ENCODE measurements at places on chromosomes 2 and 18. TPM values are rescaled to one million over a fixed set of nuclear protein-coding genes. Genes with fewer than 3 reads are reported as not detected.

DNA sequence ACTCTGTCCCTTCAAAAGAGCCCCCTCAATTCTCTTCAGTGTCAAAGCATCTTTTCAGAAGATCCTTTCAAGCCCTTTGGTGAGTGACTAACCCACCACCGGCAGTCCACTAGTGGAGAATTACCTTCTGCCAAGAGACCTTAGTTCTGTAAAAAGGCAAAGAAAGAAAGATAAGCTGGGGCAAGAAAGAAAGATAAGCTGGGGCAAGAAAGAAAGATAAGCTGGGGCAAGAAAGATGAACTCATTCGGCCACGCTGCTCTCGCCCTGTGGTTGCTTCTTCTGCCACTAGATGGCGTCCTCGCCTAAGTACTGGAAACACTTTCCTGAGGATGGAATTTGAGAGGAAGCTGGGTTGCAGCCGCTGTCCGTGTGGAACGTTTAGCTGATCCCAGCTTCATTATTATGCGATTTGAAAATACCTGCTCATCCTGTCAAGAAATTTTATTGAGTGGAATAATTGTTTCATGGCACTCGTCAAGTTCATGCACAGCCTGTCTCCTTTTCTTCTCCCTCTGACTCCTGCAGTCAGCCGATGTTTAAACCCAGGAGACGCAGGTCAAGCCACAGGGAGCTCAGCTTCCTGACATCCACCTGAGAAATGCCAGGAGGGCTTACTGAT lies 17.3 kb upstream of the ANXA4 start:
- peak; percentile 97 for DNase-seq

DNA sequence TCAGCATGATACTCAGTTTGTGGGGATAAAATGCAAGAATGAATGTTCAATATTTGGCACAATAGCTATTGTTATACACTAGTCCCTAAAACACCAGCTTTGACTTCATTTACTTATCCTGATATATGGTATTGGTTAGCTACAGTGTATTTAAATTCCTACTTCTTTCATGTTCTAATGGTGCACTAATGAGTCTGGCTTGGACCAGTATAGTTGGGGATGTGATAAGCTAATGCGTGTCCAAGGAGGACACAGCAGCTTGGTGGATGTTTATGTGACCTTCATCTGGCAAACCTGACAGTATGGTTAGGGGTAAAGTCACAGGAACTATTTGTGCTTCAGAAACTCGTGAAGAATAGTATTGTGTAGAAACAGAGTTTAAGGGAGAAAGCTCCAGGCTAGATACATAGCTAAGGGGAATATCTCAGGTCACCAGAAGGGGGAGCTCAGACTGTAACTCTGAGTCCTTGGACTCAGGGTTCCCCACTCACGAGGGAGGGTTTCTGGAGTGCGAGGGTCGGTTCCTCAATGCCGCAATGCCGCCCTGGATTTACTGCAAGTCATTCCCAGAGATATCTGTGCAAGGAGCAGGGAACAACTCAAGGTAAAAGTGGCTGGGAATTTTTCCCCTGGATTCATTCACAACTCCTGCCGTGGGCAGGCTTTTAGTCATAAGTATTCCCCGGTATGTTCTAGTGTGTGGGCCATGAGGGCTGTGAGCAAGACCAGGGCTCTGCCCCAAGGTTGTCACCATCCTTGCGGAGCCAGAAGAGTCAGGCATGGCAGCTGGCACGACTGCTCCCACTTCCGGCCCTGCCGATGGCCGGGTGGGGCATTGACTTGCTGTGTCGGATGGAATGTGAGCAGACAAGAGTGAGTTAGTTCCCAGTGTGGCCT lies 14.5 kb downstream of the IL1R2 start:
- peak; percentile 67 for DNase-seq

DNA sequence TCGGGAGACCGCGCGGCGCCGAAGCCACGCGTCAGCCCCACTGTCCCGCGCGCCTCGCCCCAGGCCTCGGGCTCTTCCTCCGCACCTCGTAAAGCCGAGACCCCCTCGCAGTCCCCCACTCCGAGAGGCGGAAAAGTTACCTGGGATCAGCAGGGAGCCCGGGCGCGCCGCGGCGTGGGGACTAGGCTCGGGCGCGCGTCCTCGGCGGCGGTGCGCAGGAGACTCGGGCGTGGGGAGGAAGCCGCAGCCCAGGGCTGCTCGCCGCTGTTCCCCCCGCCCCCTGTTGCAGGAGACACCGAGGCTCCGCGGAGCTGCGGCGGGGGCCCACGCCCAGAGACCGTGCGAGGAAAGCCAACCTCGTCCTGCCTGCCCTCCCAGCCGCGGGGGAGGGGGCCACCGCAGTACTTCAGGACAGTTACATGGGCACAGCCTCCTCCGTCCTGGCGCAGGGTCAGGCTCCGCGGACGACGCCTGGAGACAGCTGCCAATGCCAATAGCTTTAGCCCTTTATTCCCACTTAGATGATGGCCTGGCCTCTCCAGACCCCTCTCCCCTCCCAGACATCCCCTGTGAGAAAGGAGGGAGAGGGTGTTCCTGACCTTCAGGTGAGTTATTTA lies at the start of gene EPB41L3:
Gene EPB41L3, minus strand, starts transcription at position 225 of the 617 bp plus-strand sequence. CDS start 54,814 bp downstream, outside the sequence.
- DNase-seq: no peak

DNA sequence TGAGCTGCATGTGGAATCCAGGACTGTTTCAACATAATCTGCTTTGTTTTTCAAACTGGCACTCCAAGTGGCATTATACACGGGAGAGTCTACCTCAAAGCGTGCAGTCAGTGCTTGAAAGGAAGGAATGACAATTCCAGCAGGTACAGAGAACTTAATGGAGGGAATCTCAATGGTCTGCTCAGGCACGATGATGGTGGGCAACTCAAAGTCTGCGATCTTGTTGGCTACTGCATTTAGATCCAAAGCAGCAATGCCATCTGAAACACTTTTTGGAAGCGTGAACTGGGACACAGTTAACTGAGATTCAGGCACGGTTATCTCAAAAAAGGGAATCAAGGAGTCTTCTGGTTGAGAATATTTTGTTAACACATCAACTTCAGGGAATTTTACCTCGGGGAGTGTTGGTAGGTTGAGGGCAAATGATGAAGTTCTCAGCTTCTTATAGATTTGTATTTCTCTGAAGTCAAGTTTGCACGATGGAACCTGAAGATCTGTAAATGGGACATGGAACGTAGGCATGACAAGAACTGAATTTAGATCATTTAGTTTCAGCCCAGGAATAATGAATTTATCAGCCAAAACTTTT lies 38.7 kb downstream of the APOB start:
- no peak for DNase-seq

KCNK3 gene
- total RNA-seq: 0.30 TPM

- DNase-seq: no peak
Measured at GRCh38 chr18:34609986-34610648, 100.0 kb upstream of the DTNA start.

DNA sequence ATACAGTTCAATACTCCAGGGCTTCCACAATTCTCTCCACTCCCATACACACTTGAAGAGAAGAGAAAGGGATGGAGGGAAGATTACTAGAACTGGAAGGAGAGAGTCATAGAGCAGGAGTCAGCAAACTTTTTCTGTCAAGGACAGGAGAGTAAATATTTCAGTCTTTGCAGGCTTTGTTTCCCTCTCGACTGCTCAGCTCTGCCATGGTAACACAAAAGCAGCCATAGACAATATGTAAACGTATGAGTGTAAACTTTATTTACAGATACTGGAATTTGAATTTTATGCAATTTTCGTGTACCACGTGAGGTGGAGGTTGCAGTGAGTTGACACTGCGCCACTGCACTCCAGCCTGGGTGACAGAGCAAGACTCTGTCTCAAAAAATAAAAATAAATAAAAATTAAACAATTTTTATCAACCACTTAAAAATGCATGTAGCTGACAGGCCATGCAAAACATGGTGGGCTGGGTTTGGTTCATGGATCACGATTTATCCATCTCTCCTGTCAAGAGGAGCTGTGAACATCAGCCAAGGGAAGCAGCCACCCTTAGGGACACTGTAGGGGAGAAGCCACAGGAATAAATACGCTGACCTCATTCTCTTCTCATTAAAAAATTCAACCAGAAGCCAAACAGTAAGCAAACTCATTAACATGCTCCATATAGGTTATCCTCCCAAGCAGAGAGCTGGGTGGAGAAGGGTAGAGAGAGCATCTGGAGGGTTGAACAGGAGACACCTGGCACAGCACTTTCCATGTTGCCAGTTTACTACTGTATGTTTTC lies 266.4 kb upstream of the FN1 start:
- no peak for DNase-seq

DNA sequence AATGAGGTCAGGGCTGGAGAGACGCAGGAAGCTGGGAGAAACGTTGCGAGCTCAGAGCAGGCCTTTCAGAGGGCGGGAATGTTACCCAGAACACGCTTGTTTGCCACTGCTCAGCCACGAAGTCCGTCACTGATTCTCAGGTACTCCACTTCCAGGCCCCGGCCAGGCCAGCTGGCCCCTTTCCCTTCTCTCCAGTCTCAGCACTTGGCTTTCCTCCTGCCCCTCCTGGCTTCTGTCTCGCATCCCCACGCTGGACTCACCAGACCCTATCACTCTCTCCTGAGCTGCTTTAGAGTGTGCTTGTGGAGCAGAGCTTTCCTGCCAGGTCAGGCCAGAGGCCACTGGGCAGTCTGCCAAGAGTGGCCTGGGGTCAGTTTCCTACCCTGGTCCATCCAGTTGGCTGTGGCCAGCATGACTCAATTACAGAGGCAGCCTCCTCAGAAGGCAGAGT lies 151.4 kb downstream of the TWIST2 start:
- no peak for DNase-seq

DNA sequence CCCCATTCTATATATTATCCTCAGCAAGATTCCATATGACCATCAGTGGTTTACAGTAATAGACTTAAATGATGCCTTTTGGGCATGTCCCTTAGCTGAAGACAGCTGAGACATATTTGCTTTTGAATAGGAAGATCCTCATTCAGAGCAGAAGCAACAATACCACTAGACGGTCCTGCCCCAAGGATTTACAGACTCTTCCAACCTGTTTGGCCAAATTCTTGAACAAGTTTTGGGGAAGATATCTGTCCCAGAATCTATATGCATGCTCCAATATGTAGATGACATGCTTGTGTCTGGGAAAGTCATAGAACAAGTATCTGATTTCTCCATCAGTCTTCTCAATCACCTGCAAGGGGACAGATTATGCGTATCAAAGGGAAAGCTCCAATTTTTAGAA lies 137.1 kb upstream of the RMP24 start:
- DNase-seq: no peak

SRD5A2 gene
- not detected for total RNA-seq

- DNase-seq: no peak
Measured at GRCh38 chr2:99753505-99753904, 263.7 kb upstream of the REV1 start.

DNA sequence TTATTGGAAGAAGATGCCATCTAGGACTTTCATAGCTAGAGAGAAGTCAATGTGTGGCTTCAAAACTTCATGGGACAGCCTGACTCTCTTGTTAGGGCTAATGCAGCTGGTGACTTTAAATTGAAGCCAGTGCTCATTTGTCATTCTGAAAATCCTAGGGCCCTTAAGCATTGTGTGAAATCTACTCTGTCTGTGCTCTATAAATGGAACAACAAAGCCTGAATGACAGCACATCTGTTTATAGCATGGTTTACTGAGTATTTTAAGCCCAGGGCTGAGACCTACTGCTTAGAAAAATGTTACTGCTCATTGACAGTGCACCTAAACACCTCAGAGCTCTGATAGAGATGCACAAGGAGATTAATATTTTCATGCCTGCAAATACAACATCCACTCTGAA lies 30.8 kb downstream of the ZNF892 start:
- no peak for DNase-seq

DNA sequence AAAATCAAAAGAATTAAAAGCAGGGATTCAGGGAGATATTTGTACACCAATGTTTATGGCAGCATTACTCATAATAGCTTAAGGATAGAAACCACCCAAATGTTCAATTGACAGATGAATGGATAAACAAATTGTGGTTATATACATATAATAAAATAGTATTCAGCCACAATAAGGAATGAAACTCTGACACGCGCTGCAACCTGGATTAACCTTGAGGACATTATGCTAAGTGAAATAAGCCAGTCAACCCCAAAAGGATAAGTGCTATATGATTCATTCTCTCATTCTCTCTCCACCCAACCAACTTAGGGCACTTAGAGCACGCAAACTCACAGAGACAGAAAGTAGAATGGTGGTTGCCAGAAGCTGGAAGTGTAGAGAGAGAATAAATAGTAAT lies 216.8 kb upstream of the SLC14A2 start:
- no peak for DNase-seq

CHMP1B gene
- 43.2 TPM for total RNA-seq

- DNase-seq: no peak
Measured at GRCh38 chr2:123051136-123051535, 974.0 kb upstream of the CNTNAP5 start.

DNA sequence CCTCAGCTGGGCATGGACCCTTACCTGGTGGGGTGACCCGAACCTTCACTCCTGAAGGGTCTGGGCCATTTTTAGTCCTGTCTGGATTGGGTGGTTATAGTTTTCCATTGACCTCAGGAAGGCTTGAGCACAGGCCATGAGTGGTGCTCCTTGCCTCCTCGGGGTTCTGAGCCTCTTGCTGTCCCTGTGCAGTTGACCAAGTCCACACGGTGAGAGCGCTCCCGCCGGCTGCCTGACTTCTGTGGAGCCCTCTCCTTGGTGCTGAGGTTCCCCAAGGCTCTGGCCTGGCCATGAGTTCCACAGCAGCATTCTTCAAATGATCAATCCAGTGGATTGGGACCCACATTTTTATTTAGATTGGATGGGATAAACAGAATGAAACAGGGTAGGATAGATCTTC lies 159.5 kb downstream of the SEPTIN10 start:
- DNase-seq: no peak

DNA sequence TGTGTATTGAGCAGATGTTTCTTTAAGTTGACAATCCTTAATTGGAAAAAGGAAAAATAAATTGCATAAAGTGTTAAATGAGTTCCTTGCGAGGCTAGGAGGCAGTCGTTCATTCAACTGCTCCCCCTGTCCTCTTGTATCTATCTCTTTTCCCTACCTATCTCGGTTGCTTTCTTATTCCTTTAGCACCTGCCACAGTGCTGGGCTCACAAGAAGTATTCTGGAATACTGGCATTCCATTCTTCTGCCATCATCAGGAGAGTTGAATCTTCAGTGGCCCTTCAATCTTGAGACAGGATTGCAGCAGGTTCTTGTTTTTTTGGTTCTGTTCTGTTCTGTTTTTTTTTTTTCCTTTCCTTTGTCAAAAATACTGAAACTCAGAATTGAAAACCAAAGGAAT lies 143.1 kb upstream of the AQP4 start:
- DNase-seq: no peak

GRCh38 chr2:24818721-24819167 lies 25.5 kb downstream of the CENPO start:
- DNase-seq: peak; percentile 39

DNA sequence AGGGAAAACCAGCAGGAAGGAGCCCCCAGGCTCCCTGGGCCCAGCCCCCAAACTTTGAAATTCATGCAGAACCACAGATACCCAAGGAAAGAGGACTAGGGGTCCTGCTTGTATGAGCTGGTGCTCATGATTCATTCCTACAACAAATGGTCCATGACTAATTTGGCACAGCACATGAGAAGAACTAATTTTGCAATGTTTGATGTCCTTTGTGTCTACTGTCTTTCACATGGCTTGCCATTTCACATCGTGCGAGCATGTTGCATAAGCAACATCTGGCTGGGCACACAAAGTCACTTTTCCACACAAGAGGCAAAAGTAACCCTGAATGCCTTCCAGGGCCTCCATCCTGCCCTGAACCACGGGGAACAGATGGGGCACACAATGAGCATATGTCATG lies 149.6 kb upstream of the APCDD1 start:
- no peak for DNase-seq

- no peak for DNase-seq
Measured at GRCh38 chr2:15421753-15422152, 139.4 kb downstream of the NBAS start.

APOB gene
- total RNA-seq: 0.61 TPM

Measured in H1 (cell line).